Amniotic stem cell (primary cell): ENCODE measurements at places on chromosomes 6 and 20.

GRCh38 chr20:54062812-54063280, 7.5 kb downstream of the BCAS1 start:
- DNase-seq: no peak

DNA sequence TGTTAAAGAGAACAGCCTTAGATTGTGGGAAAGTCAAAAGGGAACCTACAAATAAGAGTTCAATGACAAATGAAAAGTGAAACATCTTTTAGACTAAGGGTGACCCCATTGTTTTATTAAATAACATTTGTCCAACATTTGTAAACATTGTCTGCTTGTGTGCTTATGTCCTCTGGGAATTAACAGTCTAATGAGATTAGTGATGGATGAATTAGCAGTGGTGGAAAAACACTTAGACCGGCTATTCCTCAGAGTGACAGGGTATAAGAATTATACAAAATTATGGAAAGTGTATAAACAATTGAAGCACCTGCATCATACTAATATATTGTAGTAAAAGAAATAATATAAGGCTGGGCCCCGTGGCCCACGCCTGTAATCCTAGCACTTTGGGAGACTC, 29.3 kb upstream of the HFE start:
- DNase-seq: no peak

DNA sequence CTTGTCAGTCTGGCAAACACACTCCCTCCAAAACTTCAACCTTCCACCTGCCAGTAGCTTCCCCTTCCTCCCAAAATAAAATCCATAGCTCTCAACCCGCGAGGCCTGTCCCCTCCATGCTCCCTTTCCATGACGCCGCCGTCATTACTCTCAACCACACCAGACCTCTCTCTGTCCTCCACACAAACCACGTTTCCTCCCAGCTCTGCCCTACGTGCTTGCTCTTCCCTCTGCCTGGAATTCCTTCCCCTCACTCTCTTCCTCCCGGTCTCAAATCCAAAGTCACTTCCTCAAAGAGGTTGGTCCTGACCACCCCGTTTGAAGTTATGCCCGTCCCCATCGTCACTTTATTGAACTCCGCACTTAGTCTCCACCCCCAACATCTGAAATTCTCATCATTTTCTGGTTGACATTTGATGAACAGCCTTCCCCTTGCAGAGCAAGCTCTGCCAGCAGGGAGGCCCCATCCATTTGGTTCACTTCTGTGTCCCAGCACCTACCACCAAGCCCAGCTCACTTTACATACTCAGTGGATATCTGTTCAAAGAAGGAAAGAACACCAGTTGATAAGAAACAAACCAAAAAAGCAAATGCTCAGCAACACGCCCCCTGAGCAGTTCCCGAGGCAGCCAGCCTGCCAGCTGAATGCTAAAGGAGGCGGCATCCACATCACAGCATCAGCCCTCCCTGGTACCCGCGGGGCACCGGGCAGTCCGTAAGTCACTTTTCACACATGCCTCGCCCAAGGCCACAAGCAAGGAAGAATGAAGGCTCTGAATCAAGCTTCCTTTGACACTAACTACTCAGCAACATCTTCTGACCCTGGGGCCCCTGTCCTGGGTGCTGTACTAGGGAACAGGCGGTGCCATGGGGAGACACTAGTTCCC, 125.0 kb downstream of the NFATC2 start:
- DNase-seq: no peak

DNA sequence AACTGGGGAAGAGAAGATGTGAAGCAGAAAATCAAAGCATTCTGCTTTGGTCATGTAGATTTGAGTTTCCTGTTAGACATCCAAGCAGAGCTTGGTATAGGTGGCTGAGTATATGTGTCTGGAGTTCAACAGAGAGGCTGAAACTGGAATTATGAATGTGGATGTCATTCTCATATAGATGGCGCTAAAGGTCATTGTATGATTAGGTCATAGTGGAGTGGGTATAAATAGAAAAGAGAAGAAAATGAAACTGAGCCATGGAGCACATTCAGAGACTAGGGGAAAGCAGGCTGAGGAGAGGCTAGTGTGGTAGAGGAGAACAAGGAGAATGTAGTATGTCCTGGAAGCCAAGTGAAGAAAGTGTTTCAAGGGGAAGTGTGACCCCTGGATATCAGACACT, 295.6 kb upstream of the PLN start:
- DNase-seq: no peak

GRCh38 chr20:3813848-3814581, 6.3 kb upstream of the AP5S1 start:
- no peak for DNase-seq

- no peak for DNase-seq
These were observed 131.1 kb downstream of the ATXN1 start for GRCh38 chr6:16630026-16630643.

GRCh38 chr6:44867571-44868334, 460.4 kb upstream of the RUNX2 start:
- no peak for DNase-seq

- no peak for DNase-seq
These were observed 192.7 kb upstream of the PMEPA1 start for GRCh38 chr20:57902473-57902872.

DNA sequence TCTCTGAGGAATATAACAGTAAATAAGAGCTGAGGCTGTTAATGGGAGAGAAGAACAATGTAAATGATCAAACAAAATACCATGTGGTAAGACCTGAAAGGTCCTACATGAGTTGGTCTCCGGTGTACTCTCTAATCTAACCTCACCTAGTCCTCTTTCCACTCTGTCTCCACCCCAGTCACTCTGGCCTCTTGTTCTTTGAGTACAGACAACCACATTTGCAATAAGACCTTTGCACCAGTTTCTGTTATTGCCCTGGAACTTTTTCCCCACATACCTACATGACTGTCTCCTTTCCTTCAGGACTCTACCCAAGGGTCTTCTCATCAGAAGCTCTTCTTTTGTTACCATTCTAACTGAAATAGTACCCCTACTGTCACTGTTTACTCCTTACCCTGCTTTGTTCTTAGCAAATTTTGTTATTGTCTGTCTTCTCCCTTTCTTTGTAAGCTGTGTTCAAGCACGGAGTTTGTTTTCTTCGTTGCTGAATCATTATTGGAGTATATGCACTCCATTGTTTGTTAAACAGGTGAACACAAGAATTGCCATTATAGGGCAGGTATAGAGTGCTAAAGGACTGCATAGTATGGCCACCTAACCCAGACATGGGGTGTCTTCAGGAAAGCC, 37.3 kb downstream of the MAPK14 start:
- no peak for DNase-seq

- no peak for DNase-seq
These were observed 9.6 kb downstream of the MOXD1 start for GRCh38 chr6:132391391-132392269.

- no peak for DNase-seq
These were observed 58.2 kb downstream of the HAO1 start for GRCh38 chr20:7882076-7882475.

GRCh38 chr20:23877524-23877923, 2.0 kb downstream of the CST5 start:
- no peak for DNase-seq
